ENCODE measurements at places on chromosomes 12 and 14.

DNA sequence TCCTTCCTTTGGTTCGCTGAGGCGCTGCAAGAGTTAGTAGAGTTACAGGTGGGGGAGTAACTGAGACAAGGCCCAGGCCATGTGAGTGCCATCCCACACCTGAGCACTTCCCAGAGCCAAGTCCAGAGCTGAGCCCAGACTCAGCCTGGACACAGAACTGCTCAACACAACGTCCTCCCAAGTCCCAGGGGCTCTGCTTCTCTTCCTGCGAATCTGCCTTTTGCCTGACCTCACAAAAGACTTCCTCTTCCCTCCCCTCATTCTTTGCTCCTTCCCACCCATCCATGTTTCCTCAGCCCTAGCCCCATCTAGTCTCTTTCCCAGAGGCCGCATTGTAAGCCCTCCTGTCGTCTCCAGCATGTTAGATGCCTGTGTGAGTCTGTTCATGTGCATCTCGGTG is 16.6 kb upstream of the MCRS1 start:
- no peak for DNase-seq

- no peak for DNase-seq
These were observed 2.2 kb downstream of the SSTR1 start for GRCh38 chr14:38209572-38210557.

DNA sequence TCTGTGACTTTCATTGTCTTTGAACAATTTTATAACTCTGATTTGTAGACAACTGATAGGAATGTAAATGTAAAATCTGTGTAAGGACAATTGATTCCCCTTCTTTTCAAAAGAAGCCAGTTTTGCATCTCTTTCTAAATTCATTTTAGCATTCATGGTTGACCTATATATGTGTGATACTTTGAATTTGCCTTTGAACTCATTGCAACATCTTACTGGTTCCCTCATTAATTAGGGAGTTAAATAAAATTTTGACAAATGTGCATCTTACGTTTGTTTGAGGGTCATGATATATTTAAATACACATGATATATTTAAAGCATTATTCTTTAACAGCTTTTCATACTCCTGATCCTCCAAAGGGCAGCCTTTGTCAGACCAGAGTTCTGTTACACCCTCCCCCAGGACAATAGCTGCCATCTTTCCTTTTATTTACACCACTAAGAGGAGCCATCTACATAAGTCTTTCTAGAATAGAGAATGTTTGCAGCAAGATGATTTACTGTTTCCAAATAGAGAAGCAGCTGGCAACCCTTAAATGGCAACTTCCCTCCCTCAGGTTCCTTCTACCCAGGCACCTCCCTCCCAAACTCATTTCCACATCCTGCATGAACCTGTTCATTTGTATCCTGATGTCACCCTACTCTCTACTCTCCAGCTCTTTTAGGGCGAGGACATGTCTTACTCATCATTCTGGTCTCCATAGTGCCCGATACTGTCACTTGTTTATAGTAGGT is 40.2 kb upstream of the APPL2 start:
- DNase-seq = no peak

DNA sequence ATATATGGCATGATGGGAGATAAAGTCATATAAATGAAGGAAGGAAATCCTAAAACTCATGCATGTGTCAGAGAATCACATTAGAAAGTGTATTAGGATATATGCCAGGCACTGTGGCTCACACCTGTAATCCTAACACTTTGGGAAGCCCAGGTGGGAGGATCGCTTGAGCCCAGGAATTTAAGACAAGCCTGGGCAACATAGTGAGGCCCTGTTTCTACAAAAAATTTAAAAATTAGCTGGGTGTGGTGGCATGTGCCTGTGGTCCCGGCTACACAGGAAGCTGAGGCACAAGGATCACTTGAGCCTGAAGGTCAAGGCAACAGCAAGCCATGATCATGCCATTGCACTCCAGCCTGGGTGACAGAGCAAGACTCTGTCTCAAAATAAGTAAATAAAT is 130.3 kb upstream of the ARID2 start:
- no peak for DNase-seq

DNA sequence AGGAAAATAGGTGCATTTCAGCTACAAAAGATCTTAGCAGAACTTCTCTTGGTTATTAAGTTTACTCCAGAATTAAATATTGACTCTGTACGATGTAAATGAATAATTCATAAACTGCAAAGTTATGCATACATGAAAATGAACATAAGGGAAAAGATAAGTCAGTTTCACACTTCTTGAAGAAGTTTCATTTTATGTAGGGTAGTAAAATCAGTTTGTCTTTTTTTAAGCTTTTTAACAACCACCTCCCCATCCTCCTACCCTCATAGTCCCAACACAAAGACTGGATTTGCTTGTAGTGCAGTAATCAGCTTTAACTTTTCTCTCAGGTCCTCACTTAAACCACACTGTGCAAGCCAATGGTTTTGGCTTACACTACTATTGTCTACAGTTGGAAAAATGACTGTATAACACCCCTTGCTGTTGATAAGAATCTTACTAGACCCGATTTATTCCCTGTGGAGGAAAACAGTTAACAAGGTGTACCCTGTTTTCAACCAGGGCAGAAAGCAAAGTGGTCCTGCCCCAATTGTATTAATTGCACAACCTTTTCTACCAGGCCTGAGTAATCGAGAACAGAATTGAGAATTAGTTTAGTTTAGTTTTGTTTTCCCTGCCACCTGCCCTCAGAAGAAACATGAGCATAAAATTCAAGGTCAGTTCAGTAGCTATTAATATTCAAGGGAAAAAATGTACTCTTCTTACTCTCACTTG is 44.1 kb downstream of the NIN start:
- no peak for DNase-seq

DNA sequence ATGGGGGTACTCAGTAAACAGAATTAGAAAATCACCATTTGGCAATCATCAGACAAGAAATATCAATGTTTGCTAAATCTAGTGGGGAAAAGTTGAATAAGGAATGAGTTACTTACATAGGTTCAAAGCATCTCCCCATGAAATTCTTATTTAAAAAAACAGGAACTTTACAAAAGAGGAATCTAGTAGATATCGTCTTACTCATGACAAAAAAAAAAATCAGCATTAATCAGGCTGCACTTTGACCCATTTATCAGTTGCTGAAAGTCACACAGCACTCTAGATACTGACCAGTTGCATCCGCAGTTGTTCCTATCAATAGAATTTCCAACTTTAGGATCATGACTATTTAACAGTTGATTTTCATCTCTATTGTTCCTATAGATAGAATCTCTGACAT is 5.8 kb upstream of the DICER1 start:
- no peak for DNase-seq

GRCh38 chr12:91483471-91483985 is 300.9 kb upstream of the DCN start:
- no peak for DNase-seq

GRCh38 chr12:12691549-12691948 is 4.4 kb downstream of the GPR19 start:
- DNase-seq = no peak

DNA sequence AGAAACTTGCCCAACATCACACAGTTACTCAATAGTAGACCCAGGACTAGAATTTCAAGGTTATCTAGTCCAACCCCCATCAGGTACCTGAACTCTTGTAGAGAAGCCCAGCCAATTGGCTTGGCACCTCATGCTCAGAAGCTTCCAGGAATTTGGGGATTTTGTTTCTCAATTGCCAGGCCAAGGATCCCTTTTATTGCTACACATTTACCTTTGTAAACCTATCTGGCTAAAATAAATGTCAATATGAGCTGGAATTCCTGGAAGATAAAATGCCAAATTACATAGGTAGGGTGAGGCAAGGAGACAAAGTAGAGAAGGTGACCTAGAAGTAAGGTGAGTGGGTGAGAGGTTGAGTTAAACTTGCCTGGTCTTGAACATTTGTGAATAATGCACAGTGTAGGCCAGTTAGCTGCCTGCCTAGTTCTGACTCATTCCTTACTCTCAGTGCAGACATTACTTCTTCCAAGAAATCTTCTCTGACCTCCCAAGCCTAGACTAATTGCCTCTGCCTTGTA is 36.3 kb downstream of the SDR9C7 start:
- no peak for DNase-seq

- no peak for DNase-seq
These were observed 109.8 kb downstream of the PHLDA1 start for GRCh38 chr12:75921622-75922289.

DNA sequence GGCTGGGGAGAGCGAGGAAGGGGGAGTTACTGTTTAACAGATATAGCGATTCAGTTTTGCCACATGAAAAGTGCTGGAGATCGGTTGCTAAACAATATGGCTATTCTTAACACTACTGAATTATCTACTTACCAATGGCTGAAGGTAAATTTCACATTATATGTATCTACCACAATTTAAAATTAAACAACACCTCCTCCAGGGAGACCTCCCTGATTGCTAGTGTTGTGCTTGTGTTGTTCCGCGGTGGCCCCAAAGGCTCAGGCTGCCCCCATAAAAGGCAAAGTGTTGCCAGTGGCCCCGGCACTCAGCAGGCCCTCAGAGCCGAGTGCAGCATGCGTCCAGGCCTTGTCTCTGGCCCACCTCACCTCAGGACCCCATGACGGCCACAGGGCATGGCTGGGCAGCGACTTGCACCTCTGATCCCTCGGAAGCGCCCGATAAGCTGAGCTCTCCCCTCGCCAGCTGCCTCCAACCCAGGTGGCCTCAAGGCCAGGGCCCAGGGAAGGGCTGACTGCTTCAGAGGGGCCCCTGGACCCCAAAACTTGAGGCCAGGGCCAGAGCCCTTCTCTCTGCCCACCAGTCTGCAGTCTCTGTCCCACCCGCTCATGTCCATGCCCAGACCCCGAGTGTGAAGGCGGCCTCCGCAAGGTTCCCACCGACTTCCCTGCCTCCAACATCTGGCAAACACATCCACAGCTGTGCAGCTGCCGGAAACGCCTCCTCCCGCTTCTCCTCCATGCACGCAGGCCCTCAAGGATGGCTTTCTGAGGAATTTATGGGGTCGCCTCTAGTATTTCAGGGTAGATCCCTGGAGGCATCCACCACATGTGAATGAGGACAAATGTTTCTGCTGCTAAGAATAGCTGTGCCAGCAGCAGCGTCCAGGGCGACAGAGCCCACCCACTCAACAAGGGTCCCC is 60.0 kb downstream of the NCOR2 start:
- no peak for DNase-seq

GRCh38 chr12:108305991-108306501 is 33.1 kb downstream of the CMKLR1 start:
- peak; percentile 41 for DNase-seq

GRCh38 chr12:81517296-81517695 is 241.9 kb downstream of the PPFIA2 start:
- DNase-seq = no peak

GRCh38 chr12:131836714-131837397 is 8.7 kb downstream of the MMP17 start:
- DNase-seq = no peak

GRCh38 chr12:108629824-108630476 is 3.7 kb downstream of the SELPLG start:
- DNase-seq = peak; percentile 42

DNA sequence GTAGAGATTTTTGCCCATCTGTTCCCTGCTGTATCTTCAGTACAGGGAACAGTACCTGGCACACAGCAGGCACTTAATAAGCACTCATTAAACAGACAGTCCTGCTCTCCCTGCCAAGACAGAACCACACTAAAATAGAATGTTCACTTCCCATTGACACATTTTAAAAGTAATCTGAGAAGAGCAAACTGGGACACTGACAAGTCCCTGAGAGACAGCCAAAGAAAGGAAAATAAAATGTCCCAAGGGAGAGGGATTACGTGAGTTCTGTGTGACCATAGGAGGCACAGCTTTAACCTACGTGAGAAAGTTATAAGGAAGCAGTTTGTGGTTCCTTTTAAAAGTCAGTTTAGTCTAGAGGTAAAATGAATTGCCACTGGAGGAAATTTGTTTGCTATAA is 43.9 kb upstream of the SYCP3 start:
- DNase-seq = no peak

DNA sequence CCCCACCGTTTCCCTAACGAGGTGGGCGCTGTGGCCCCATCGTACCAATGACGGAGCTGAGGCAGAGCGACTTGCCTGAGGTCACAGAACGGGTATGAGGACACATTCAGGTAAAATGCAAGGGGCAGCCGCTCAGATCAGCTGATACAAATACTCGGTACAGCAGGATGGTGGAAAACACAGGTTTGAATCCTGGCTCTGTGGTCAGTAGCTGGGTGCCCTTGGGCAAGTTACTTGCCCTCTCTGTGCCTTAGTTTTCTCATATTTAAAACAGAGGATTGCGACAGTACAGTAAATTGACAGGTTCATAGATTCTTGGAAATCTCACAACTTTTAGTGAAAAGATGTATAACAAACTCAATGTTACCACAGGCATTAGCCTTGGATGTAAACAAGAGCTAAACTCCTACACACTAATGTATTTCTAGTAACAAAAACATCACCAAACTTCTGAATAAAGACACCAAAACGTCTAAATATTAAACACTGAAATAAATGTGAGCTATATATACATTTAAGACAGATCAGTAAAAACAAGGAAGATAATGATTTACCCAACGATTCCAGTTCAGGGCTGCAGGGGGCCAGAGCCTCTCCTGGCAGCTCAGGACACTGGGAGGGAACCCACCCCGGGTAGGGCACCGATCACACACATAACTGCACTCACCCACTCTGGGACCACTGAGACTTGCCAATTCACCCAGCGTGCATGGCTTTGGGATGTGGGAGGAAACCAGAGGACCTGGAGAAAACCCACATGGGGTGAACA is 128.4 kb downstream of the RBM19 start:
- DNase-seq = no peak

DNA sequence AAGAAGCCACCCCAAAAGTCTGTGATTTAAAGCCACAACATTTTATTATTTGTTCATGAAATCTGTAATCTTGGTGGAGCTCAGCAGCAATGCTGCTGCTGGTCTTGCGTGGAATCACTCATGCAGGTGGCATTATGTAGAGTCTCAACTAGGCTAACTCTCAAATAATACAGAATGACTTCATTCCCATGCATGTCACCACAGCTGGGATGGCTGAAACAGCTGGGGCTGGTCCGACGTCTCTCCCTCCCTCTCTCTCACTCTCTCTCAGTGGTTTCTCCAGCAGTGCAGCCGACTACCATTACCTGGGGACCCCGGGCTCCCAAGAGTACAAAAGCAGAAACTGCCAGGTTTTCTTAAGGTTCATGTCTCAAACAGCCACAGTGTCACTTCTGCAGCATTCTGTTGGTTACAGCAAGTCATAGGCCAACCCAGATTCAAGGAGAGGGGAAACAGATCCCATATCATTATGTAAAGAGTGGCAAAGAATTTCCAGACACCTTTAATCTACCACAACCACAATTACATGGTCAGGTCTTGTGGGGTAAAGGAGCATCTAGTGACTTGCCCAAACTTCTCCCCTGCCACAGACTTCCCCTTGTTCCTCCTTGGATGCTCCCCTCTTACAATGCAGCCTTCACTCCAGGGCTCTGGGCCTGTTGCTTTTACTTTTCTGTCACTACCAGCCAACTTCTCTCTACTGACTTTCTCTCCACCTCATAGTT is 192.0 kb upstream of the HMGA2 start:
- DNase-seq = no peak

- DNase-seq = no peak
These were observed 10.4 kb downstream of the TMEM229B start for GRCh38 chr14:67477926-67478799.

Measured in SW480 (cell line).